ENCODE measurements at places on chromosomes 3 and 15.

GRCh38 chr3:195774917-195775316 is 36.8 kb downstream of the MUC4 start:
- no peak for DNase-seq

GRCh38 chr3:147620906-147621305 is 211.7 kb downstream of the ZIC1 start:
- DNase-seq, result no peak

DNA sequence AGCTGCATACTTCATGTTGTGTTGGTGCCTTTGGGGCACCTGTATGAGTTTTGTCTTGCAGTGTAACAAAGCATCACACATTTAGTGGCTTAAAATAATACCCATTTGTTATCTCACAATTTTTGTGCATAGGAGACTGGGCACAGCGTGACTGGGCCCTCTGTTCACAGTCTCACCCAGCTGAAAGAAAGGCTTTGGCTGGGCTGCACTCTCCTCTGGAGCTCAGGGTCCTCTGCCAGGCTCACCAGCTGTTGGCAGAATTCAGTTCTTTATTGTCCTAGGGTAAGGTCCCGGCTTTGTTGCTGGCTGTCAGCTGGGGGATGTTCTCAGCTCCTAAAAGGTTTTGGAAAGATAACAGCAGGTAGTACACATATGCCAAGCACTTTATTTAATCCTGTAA is 263.3 kb downstream of the CLSTN2 start:
- no peak for DNase-seq

- DNase-seq, result no peak
Measured at GRCh38 chr3:152760591-152760990, 74.3 kb upstream of the P2RY1 start.

DNA sequence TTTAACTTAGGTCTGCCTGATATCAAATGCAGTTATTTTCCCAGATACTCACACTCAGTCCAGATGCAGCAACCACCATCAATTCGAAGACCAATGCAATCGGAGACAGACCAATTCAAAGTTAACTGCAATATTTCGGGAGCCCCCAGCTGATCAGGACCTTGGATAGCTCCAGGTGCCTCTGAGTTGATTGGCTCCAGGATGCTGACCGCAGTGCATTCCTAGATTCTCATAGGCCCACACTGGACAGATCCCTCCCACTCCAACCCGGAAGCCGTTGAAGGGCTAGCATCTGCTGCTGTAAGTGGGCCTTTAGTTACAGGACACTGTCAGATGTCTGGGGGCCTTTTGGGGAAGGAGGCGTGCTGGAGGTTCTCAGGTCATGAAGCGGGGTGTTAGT is 89.5 kb upstream of the ATP2B2 start:
- peak; percentile 51 for DNase-seq

GRCh38 chr3:19934098-19934566 is at the start of gene EFHB:
EFHB (minus strand) TSS chr3:19934217; CDS start chr3:19934018, 199 bp downstream.
- no peak for DNase-seq

DNA sequence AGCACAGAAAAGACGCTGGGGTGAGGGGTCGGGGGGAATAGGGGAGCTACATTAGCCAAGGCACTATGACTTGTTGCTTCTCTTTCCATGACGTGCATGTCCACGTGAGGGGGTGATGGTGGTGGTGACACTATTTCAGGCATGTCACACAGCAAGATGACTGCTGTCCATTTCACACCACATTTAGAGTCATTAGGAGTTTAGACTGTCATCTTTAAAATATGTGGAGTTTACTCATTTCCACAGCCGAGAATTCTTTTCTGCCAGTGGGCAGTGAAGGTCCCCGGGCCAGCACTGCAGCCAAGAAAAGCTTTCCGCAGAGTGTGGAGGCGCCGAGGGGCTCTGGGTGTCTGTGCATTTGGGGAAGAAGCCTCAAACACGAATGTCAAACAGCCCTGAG is 954 bp upstream of the DGKG start:
- no peak for DNase-seq

- DNase-seq, result no peak
Measured at GRCh38 chr3:189169728-189170127, 2.0 kb upstream of the TPRG1 start.

GRCh38 chr3:195040094-195040493 is 230.9 kb downstream of the XXYLT1 start:
- DNase-seq, result no peak

Measured in GM20000 (cell line).